ENCODE measurements at places on chromosomes 1 and 21.

- DNase-seq: no peak
Measured at GRCh38 chr1:160022330-160023310, 9.2 kb downstream of the PIGM start.

- no peak for DNase-seq
Measured at GRCh38 chr1:220910021-220910420, 30.8 kb downstream of the HLX start.

DNA sequence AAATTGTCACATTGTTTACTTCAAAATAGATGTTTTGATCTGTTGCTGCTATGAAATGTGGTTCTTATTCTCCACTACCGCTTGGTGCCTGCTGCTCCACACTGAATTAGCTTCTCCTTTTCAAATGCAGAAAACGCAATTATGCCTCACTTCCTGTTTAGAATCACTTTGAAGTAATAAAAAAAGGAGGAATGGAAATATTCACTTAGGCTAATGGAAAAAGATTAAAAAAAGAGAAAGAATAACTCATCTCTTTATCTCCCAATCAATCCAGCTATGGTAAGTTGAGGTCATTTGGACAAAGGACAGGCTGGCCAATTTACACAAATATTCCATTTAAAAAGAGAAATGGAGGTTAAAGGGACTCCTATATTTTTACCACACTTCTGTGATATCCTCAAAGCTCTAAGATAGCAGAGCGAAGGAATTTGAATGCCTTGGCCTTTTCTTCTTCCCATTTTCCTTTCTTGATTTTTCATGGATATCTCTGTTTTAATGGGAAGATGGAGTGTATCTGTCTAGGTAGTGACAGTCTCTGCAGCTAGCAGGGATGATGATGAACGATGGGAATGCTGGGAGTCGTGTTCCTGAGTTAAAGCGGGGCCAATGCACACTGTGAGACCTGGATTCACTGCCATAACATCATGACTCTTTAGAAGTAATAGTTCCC is 35.7 kb downstream of the RGS5 start:
- DNase-seq: no peak

DNA sequence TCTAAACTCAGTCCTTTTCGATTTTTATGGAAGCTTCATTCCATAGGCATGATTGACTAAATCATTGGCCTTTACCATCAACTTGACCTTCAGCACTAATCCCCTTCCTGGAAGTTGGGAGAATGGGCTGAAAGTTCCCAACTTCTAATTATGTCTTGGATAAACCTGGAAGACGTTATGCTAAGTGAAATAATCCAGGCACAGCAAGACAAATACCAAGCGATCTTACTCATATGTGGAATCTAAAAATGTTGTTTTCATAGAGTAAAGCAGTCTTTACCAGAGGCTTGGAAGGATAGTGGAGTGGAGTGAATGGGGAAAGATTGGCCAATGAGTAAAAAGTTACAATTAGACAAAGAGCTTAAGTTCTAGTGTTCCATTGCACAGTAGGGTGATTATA is 1453.2 kb downstream of the PLA2G4A start:
- DNase-seq: no peak

- DNase-seq: peak; percentile 37
Measured at GRCh38 chr1:220680085-220680687, 10.0 kb upstream of the C1orf115 start.

DNA sequence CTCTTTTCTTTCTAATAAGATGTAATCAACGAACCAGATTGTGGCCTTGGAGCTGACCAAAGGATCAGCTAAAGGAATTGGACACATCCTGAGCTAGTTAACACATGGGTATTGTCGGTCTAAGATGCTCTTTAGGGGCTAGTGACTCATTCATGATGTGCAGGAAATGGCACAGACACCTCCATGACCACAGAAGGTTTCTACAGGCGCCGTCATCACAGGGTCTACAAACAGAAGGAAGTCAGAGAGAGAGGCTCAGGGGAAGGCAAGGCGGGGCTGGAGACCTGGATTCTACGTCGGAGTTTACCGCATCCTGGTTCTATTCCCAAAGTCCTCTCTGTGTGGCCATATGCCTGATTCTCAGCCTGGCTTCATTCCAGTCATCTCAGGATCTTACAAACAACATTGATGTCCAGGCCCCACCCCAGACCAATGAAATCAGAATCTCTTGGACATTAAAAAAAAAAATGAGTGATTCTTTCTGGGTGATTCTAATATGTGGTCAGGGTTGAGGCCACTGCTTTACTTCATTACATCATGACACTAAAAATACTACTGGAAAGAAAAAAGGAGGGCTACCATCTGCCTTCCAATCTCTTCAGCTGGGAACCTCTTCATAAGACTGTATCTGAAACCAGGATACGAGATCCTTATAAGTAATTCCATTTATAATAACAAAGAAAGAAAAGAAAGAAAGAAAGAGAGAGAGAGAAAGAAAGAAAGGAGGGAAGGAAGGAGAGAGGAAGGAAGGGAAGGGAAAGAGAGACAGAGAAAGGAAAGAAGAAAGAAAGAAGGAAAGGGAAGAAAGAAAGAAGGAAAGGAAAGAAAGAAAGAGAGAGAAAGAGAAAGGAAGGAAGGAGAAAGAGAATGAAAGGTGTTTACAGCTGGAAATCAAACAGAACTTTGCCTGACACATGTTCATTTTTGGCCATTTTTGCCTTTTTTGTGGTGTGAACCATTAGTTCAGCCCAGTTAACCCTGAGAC is 11.6 kb upstream of the KCNJ15 start:
- peak; percentile 37 for DNase-seq

DNA sequence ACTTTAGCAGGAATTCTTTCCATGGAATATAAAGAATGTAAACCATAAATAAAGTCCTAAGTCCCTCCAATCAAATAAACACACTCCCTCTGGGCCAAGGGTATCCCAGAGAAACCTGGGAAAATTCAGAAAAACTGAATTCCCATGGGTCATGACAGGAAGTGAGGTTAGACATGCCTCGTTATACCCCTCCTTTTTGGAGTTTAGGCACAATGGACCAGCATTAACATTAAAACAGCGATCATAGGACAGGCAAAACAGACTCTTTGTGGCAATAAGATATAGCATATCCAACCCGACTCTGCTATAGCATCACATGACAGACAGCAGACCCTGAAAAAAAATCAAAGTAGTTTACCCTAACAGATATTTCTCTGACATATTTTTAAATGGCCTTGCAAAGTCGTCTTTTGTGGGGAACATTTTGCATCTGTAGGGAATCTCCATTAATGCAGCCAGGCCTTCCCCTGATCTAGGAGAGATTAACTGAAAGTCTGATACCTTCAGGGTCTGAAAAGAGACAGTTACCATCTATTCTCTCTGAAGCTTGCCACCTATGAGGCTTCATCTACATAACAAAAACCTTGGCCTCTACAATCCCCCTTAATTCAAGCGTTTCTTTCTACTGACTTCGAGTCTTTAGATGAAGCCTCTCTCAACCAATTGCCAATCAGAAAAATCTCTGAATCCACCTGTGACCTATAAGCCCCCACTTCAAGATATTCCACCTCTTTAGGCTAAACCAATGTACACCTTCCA is 143.0 kb upstream of the KCNK1 start:
- DNase-seq: no peak

GRCh38 chr21:27326301-27326700 is 359.4 kb upstream of the ADAMTS5 start:
- no peak for DNase-seq

- no peak for DNase-seq
Measured at GRCh38 chr1:157284451-157284850, 146.3 kb upstream of the ETV3 start.

GRCh38 chr1:234716908-234717375 is 107.0 kb upstream of the IRF2BP2 start:
- DNase-seq: no peak

DNA sequence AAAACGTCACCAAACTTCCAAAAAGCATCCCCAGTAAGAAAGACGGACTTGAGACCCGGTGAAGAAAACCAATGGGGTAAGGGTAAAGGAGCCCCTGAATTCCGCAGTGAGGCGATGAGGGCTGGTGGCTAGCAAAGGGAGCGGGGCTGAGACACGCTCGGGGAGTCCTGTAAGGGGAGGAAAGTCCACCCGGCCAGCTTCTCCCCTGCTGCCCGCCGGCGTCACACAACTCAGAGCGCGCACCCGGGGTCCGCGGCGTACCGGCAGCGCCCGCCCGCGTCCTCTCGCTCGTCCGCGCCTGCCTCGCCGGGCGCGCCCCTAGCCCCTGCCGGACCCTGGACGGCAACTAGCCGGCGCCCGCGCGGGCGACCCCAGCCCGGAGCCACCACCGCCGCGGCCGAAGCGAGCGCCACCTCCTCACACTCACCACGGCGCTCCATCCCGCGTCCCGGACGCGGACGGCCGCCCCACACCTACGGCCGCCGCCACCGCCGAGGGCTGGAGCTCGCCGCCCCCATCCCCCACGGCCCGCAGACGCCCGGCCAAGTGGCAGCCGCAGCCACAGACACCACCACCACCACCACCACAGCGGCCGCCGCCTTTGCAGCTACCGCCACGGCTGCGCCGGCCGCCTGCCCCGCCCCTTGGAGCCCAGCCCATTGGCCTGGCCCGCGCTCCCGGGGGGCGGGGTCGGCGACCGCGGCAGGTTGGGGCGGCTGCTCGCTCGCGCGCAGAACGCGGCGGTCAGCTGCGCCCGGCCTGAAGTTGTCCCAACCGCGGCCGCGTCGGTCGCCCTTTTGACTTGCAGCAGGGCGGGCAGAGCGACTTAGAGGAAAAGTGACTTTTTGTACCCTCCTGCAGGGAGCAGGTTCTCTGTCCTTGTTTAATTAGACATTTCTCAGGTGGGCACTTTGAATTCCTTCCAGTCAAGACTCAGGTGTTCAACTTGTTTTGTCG is 10.0 kb upstream of the ARHGAP29 start:
- peak; percentile 95 for DNase-seq

DNA sequence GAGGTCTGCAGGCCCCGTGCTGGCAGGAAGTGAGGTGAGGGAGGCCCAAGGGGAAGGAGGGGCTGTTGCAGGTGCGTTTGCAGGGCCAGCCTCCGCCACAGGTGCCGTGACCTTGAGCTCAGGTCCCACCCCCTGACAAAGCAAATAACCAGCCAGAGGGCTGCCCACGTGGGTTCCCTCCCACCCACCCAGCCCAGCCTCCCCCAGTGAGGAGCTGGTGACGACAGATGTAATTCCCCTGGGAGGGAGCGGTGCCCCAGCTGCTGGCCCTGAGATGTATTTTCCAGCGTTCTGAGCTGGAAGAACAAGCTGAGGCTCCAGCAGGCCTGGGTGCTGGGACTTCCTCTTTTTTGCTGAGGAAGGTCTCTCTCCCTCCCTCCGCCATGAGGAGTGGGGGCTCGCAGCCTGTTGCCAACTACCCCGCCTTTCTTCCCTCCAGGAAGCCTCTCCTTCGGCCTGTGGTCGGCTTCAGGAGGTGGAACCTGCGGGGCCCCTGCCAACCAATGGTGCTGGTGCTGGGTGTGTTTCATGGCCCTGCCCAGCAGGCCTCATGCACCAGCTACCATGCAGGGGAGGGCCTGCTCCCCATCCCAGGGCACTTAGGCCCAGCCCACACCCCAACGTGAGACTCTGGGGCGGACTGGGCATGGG is 153.2 kb downstream of the PRDM16 start:
- no peak for DNase-seq

- no peak for DNase-seq
Measured at GRCh38 chr1:171879556-171879955, 38.3 kb downstream of the DNM3 start.

GRCh38 chr1:106268070-106268469 is 788.4 kb upstream of the PRMT6 start:
- no peak for DNase-seq

DNA sequence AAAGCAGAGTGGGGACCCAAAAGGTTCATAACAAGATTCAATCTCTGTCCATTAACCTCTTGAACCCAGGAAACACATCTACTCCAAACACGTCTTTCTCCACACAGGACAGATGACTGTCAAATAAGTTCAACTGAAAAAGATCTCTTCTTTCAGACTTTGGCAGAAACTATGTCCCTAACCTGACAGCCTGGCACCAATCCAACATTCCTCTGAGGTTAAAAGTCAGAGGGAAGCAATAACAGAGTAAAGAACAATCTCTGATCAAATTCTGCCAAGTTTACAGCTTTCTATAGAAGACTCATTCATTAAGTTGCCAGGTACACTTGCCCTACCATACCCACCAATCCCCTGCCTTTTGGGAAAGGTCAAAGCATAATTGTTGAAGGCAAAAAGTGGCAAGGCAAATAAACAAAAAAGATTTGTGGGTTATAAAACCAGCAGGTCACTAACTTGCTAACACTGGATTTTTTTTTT is 31.9 kb downstream of the OTUD7B start:
- DNase-seq: peak; percentile 57

DNA sequence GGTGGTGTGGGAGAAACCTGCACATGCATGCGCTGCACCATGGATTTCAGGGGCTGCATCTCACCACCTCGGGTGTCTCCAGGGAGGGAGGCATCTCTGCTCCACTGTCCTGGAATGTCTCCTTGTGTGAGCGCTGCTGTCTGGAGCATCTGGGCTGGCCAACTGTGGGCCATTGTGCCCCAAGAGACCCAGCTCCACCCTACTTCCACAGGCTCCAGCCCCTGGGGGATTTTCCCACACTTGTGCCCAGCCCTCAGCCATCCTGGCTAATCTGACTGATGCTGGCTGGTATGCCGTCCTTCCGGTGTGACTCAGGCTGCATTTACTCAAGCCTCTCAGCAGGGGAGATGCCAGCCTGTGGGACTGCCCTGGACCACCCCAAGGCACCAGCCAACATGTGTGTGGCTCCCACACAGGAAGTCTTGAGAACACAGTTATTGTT is 62.0 kb downstream of the TRIM11 start:
- peak; percentile 3 for DNase-seq

GRCh38 chr1:212219679-212220463 is 65.3 kb upstream of the PPP2R5A start:
- no peak for DNase-seq
